ENCODE measurements at places on chromosomes 7 and 10.

- no peak for DNase-seq
These were observed 9.8 kb downstream of the PODXL start for GRCh38 chr7:131546583-131547141.

GRCh38 chr10:98619446-98619845 is 172.7 kb upstream of the HPS1 start:
- no peak for DNase-seq

DNA sequence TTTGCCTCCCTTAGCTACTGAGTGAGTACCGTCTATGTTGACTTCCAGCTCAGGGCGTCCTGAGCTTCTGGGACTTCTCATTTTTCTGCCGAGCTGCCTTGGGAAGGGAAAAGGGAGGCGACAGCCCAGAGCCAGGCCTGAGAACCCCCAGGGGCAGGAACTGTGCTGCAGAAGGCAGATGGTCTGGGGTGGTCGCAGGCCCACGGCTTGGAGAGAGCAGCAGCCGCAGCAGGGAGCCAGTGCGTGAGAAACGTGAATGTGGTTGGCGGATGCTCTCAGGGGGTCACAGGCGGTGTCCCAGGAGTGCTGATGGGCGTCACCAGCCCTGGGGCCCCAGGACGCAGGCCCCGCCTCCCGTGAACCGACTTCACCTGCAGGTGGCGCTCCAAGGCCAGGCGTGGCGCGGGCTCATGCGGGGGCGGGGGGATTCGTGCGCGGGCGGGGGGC is 9.2 kb upstream of the PWWP2B start:
- peak; percentile 33 for DNase-seq

GRCh38 chr10:98673171-98673782 is 226.5 kb upstream of the HPS1 start:
- DNase-seq, result no peak

DNA sequence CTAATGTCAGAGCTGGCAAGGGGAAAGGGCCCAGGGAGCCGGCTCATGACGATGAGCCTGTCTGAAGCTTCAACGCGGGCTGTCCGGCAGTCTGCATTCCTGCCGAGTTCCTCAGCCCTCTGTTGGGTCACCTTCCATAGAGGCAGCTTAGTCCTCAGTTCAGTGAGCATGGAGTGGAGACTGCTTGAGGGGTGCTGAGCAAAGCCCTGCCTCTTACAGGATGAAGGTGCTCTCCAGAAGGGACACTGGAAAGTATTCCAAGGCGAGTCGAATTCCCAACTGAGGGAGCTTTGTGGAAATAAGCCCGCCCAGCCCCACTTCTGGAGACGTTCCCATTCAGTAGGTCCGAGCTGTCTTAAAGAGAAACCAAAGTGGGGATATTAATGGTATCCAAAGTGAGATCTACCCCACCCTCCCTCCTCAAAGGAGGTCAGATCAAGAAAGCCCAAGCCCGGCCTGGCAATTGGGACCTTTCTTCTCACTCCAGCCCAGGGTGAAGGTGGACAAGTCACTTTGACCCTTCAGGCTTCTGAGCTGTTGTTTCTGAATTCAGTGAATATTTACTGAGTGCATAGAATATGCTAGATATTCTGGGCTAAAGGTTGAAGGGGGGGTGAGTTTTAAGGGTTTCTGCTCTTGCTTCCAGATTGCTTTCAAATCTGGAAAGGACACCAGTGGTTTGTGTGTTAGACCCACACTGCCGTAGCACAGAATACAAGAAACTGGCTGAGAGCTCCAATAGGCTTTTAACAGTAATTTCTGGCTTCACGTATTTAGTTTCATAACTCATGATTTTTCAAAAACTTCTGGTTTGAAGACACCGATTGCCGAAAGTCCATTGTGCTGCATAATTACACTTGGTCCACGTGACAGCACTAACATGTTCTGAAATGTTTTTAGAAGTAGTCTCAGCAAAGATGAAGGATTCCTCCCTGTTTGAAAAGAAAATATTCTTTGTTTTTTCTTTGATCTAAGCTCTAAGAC is 3.5 kb downstream of the EGFR start:
- DNase-seq, result no peak

DNA sequence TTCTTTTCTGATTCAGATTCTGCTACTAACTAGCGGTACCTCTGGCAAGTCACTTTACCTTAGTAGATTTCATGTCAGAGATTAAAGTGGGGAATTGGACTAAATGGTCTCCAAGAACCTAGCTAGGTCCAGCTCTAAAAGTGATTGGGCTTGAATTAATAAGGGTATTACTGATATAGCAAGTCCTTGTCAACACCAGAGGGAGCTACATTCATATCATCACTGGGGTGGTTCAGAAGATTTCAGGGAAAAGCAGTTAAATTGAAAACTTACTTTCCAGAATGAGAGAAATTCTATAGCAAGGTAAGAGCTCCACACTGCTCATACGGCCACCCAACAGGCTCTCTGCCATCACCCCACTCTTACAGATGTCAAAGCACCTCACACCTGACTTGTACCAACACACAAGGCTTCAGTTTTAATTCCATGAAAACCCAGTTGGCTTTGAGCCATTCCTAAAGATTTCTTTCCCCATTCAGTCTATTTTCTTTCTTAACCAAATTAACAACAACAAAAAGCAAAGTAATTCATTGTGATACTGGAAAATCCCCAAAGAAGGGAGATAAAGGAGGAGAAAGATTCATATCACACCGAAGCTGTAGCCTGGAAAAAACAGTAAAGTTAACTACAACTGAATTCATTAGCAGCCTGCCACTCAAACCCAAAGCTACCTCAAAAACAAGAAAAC is 38.0 kb upstream of the SPOCK2 start:
- DNase-seq, result no peak

DNA sequence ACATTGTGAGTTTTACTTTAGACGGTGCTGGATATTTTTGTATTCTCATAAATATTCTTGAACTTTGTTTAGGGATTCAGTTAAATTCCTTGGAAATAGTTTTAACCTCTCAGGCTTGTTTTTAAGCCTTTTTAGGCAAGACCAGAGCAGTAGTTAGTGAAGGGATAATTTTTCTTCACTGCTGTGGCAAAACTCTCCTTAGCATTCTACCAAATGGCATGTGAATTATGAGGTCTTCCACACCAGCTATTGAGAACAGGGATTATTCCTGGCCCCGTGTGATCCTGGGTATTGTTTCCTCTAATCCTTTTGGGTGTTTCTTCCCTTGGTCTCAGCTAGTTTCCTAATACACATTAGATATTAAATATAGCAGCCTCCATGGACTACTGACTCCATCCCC is 46.2 kb downstream of the CCDC71L start:
- DNase-seq, result no peak

DNA sequence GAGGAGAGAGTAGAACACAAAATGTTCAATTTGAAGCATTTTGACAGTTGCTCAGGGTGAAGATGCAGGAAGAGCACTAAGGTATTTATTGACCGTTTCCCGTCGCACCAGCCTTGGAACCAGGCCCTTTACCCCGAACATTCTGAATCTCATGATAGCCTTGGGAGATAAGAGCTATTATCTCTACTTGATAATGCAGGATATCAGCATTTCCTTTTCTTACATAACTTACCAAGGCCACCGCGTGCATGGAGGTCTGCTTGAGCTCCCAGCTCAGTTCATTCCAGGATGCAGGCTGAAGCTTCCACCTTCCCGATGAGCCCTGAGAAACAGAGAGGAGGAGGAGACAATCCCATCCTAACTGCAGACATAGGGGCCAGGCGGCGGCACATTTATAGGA is 324.2 kb upstream of the COBL start:
- DNase-seq, result no peak

DNA sequence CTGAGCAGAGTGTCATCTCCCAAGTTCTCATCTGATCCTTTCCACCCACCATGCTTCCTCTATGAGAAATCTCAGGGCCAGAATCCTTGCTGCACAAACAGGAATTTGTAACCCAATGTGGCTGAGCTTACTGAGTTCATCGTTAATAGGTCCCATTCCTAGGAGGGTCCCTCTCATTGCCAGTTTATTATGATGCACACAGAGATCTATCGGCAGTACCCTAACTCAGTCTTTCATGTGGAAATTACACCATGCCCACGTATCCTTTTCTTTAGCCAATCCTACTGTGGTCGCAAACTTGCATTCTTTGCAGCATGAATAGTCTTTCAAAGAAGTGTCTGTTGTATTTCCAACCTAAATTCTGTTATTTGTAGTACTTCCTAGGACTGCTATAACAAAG is 12.1 kb downstream of the TMEM236 start:
- DNase-seq, result no peak

- DNase-seq, result no peak
These were observed 228.5 kb downstream of the CDK14 start for GRCh38 chr7:90824386-90825307.

DNA sequence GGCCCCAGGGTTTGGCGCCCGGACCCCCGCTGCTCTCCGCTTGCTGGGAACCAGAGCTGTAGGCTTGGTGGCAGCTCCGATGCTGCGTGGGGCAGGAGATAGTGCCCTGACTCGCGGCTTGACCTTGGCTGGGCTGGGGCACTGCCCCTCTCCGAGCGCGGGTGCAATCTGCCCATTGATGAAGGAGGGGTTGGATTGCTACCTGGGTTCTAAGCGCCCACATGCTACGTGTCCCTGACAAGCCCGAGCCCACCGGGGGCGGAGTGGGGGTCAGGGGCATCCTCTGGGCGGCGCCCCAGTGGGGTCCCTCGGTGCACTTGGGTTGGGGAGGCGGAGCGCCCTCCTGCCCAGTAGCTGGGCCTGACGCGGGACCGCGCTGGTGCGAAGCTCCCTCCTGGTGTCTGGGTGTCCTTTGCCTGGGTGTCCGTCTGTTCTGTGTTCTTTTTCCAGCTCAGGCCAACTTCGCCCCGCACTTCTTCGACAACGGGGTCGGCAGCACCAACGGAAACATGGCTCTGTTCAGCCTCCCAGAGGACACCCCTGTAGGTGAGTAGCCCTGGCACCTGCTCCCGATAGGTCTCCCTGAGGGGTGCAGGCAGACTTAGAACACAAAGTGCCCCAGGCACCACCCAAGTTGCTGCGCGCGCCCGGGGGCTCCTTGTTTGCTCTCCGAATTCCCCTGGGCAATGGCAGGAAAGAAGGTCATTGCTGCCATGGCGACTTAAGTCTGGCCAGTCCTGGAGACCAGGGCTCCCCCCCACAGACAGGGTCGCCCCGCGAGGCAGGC is 900 bp downstream of the CDHR1 start:
- DNase-seq, result no peak

DNA sequence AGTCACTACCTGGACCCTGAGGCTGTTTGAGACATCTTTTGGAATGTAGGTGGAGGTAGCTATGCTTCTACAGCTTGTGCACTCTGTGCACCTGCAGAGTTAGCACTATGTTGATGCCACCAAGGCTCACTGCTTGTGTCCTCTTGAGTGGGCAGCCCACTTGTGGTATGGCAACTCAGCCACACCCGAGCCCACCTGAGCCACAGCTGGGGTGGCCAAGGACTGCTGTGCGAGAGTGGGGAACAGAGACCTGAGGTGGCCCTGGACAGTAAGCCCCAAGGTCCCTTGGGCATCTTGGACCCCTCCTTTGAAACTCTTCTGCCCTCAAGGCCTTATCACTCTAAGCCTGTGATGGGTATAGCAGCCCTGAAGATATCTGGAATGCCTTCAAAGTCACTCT is 25.7 kb downstream of the MYO1G start:
- DNase-seq, result no peak

DNA sequence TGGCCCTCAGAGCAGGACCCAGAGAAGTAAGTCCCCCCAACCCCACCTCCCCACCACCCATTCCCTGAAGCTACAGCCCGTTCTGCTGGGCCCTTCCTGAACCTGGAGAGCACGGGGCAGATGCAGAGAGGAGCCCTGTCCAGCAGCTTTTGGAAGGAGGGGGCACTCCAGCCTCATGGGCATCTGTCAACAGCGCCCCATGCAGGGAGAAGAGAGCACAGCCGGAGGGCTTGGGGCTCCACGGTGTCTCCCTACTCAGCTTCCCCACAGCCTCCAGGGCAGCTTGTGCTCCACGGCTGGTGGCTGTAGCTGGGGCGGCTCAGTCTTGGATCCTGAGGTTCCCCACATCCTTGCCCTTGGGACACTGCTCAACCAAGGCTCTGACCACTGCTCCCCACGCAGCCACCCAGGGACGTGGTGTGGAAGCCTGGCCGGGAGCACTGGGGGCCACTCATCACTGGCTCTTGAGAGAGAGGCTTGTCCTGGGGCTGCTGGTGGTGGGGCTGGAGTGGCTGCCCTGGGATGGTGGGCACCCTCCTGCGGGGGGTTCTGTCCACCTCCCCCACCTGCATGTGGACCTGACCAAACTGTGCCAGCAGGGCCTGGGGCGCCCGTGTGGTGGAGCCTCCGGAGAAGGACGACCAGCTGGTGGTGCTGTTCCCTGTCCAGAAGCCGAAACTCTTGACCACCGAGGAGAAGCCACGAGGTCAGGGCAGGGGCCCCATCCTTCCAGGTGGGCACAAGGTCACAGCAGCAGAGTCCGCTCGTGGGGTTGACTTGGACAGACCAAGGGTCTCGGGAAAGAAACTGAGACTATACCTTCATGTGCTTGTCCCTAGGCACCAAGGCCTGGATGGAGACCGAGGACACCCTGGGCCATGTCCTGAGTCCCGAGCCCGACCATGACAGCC is 4.5 kb downstream of the PRAP1 start:
- no peak for DNase-seq

GRCh38 chr10:12687996-12688395 is 313.5 kb downstream of the CCDC3 start:
- DNase-seq, result no peak

DNA sequence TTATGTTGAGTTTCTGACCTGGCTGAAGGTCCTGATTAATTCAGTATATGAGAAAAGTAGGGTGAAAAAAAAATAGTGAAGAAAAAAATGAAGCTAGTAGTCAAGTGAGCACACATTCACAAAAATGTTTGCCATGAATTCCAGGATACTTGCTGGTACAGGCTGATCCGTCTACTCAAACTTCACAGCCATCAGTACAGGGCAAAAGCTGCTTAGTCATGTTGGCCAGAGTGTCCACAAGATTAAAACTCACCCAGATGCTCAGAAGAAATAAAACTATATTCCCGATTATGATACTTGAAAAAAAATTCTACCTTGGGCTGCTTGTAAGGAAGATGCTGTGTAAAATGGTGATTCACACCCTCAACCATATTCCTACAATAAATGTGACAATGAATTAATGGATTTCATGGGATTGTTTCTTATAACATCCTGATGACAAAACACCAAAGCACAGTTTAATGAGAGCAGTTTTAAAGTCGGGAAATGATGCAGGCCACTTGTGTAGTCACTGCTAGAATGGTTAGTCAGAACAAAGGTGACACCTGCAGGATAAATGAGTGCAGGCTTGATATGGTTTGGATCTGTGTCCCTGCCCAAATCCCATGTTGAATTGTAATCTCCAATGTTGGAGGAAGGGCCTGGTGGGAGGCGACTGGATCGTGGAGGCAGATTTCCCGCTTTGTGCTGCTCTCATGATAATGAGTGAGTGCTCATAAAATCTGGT is 49.2 kb upstream of the ANKRD1 start:
- DNase-seq, result no peak

- no peak for DNase-seq
These were observed 361.1 kb upstream of the IGFBP3 start for GRCh38 chr7:46282155-46282554.

DNA sequence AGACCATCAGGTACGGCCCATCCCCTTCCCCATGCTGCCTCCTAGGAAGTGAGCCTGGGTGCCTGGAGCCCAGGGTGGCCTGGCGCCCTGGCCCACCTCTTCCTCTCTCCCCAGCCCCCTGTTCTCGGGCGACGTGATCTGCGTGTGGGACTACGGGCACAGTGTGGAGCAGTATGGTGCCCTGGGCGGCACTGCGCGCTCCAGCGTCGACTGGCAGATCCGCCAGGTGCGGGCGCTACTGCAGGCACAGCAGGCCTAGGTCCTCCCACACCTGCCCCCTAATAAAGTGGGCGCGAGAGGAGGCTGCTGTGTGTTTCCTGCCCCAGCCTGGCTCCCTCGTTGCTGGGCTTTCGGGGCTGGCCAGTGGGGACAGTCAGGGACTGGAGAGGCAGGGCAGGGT is 17.0 kb downstream of the ASL start:
- DNase-seq, result no peak

Measured in tibial artery (tissue), 4 donors.